Substantia nigra (tissue), 51 donors: ENCODE measurements at places on chromosomes 7 and 10.
A peak's percentile ranks its signal among the peaks of the same experiment; 100 is the strongest.

GRCh38 chr7:29921404-29922010, 68.1 kb downstream of the SCRN1 start:
- peak; percentile 25 for DNase-seq

DNA sequence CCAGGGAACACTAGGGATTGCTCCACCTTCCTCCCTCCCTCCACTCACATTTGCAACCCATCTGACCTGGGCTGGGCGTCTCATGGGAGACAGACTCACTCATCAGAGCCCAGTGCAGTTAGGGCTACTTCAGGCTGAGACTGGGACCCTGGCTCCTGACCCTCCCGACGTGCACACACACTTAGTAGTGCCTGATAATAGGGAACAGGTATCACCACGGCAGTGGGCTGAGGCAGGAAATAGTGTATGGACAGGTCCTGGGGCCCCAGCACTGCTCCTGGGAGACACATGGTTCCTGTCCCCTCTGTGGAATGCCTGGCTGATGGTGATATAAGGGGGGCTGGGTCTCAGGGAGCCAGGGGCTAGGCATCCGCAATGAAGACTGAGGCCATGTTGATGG, 14.3 kb downstream of the AQP1 start:
- no peak for DNase-seq

DNA sequence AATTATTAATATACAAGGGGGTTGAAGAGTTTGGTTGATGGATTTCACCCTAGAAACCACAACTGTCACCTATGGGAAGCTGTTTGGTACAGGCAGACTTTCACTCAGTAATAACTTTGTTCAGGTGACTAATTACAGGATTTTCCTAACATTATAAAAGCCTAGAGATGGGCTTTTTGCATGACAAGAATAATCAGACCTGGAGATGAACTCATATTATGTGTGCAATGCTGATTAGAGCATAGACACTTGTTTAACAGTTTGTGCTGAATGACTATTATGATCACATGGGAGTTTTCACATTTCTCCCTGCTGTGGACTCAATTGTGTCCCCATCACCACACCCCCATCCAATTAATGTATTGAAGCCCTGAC, 90.2 kb upstream of the STEAP4 start:
- DNase-seq: no peak

- no peak for DNase-seq
These were observed 16.8 kb downstream of the VWC2 start for GRCh38 chr7:49790209-49790608.

DNA sequence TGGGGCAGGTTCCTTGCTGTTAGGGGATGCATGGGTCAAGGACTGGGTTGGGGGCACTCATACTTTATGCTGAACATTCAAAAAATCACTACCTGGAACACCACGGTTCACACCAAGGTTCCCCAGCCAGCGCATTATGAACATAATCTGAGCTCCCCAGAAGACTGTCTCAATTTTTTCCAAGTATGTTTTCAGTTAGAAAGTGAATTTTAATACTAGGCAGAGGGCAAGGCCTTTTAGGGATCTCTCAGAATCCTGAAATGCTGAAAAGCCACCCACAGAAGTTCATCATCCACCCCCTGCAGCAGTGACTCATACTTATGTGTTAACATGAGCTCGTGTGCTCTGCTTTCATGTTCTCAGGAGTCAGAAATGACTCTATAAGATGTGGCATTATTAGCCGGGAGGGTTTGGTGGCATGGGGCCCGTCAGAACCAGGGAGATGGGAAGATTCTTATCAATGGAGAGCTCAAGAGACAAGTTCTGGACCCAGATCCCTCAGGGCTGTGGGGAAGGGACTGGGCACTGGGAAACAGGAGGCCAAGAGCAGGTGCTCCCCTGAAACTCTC, 185.2 kb upstream of the ITGB1 start:
- DNase-seq: no peak

DNA sequence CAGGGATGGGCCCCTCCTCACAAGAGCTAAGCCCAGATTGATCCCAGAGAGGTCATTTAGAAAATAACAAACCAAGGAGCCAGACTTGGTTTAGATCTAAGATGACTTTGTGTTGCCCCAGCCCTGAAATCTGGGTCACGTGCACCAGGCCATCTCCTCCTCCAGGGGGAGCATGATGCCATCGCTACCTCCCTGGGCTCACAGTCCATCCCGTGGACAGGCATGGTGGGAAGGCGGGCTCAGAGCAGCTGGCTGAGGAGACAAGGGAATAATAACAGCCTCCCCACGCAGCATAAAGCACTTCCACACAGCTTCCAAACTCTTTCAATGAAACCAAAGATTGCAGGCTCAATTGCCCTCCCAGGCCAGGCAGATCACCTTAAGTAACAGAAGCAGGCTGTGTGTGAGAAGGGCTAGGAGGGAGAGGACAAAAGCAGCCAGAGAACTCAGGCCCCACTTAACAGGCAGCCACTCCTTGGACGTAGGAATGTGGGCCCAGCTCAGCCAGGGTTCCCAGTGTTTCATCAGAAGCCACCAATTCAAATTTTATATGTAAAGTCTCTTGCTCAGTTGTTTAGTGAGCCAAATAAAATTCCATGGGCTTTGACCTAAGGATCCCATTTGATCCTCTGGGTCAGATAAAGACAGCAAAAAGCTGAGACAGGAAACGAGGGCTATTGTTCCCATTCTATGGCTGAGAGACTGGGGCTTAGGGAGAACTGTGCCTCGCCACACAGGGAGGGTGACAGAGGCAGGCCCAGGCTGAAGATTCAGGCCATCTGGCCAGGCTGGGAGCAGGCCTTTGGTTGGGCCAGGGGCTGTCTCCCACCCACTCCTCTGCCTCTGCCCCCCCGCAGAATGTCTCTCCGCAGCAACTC, 100.2 kb downstream of the COL13A1 start:
- DNase-seq: no peak

- DNase-seq: no peak
These were observed 16.4 kb downstream of the ZNF783 start for GRCh38 chr7:149278396-149278795.

DNA sequence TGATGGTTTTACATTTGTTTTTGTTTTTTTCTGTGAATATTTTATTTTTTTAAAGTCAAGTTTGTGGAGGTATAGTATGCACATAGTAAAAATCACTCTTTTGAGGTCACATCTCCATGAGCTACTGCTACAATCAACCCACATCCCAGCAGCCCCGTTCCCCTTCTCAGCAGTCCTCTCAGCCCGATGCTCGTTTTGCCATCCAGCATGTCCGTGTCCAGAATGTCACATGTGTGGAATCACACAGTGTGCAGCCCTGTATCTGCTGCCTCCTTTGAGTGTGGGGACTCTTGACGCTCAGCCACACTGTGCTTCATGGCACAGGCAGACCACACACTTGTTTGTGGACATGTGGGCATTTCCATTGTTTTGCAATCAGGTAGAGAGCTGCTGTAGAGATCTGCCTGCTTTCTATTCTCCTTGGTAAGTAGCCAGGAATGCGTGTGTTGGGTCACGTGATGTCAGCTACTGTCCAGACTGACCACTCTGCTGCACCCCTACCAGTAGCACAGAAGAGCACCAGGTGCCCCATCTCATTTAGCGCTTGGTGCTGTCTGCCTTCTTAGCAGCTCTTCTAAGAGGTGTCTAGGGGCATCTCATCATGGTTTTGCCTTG, 71.6 kb upstream of the CAMK2B start:
- DNase-seq: no peak

- no peak for DNase-seq
These were observed 95.5 kb upstream of the KCNIP2 start for GRCh38 chr10:101939008-101939648.

GRCh38 chr10:114634609-114634979, 23.5 kb downstream of the ABLIM1 start:
- no peak for DNase-seq

- no peak for DNase-seq
These were observed 56.5 kb upstream of the PCGF5 start for GRCh38 chr10:91163869-91164474.

DNA sequence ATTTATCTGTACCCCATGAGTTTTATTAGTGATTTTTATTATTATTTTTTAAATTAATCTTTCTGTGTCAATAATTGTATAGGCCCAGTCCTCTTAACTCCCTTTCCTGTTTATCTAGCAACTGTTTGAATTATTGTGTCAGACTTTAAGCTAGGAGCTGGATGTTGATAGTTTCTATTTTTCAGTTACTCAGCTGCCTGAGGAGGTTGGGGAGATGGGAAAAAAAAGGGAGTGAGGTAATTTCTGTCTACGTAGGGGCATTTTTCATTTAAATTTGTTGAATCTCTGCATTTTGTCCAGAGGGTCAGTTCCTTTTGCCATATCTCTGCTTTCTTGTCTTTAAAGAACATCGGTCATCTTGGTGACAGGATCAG, 5.0 kb upstream of the ZNF518A start:
- DNase-seq: no peak

DNA sequence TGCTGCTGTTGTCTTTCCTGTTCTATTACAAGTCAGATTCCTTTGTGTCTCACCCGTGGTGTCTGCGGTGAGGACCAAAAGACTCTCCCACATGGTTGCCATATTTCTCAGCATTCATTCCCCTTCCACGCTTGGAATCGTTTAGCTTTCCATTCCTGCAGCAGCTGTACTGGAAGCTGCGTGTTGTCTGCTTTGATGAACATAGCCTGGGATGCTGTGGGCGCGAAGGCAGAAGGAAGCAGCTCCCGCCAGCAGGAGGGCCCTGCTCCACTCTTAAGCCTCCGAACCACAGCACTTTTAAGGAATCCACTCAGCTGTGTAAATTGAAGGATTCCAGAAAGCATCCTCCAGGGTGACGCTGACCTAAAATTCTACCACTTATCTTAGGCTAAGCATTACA, 303.6 kb upstream of the PITRM1 start:
- no peak for DNase-seq

GRCh38 chr10:88849234-88849633, 2.4 kb downstream of the ANKRD22 start:
- DNase-seq: no peak

DNA sequence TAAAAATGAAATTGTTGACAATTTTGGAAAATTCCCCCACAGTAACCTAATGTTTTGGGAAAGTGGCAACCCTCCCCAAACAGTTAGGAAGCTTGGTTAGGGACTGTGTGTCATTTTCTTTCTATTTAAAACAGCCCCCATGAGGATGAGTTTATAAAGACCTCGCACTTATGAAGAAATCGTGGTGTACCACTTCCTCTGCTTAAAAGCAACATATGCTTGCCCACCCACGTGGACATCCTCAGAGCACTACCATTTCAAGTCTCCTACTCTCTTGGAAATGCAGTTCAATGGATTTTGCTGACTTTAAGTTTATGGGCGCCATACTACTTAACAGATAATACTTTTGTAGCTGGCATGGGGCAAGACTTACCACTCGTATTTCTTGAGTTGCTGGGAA, 223.8 kb downstream of the DYNC1I1 start:
- no peak for DNase-seq

GRCh38 chr7:113279256-113279655, 160.9 kb upstream of the SMIM30 start:
- no peak for DNase-seq

- DNase-seq: no peak
These were observed 181.1 kb downstream of the TNS3 start for GRCh38 chr7:47400741-47401206.

DNA sequence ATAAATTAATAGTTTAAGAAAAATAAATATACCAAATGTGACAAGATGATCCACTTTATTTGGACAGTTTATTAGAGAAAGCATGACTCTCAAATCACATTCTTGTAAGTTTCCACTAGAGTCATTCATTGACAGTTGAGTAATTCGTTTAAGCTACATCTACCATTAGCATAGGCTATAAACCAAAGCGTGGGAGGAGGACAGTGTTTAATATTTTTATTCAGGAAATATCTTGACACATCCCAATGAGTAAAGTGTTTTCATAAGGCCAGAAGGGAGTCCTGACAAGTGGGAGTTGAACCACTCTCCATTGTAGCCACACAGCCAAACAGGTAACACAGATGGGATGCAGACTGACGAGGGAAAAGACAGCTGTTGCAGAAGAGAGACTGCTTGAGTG, 386.5 kb upstream of the SEMA3D start:
- no peak for DNase-seq

DNA sequence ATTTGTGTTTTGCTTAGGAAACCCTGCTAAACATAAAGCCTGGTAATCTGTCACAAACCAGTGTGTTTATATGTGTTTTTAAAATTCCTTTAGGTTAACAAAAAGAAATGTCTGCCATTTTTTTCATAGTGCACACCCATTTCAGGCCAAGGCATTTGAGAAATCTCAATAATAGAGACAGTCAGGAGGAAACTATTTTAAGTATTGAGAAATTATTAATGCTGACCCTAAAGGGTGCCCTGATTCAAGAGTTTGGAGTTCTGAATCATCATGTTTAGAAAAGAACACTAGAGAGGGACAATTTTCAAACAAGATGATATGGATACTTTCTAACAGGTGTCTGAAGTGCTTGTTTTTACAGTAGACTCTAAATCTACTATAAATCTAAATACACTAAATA, 28.7 kb downstream of the MALRD1 start:
- no peak for DNase-seq

DNA sequence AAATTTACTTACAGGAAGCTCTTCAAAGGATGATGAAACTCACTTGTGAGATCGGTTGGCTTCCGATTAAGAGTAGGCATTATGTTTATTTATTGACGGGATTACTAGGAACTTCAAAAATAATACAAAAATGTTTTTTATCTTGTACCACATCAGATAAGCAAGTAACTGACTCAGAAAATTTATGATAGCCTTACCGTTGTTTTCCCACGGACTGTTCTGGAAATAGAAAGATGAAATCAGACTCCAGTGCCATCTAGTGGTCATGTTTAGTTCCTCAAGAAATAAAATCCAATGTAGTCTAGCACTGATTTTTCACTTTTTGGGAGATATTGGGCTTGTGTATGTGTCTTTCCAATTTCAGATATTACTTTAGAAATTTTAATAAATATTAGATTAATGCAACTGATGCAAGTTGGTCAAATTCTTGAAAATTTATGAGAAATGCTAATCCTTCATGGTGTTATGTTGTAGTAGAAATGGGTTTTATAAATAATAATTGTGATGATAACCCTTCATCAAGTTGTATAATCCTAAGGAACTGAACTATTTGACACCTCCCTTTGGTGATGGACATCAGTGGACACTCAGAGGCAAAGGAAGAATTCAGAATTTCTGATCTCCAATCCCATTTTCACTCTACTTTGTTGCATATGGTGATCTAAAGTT, 168.8 kb downstream of the TMEM26 start:
- no peak for DNase-seq

- DNase-seq: no peak
These were observed 104.7 kb downstream of the CPXM2 start for GRCh38 chr10:123786896-123787295.
